Forelimb muscle (tissue), 1 donor: ENCODE measurements at places on chromosomes 3 and 15.

DNA sequence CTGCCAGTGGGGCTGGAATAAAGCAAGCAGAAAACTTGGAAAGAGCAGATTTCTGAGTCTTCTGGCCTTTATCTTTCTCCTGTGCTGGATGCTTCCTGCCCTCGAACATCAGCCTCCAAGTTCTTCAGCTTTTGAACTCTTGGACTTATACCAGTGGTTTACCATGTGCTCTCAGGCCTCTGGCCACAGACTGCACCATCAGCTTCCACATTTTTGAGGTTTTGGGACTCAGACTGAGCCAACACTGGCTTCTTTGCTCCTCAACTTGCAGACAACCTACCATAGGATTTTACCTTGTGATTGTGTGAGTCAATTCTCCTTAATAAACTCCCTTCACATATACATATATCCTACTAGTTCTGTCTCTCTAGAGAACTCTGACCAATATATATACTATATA, 706.6 kb downstream of the NR2F2 start:
- DNase-seq: no peak

DNA sequence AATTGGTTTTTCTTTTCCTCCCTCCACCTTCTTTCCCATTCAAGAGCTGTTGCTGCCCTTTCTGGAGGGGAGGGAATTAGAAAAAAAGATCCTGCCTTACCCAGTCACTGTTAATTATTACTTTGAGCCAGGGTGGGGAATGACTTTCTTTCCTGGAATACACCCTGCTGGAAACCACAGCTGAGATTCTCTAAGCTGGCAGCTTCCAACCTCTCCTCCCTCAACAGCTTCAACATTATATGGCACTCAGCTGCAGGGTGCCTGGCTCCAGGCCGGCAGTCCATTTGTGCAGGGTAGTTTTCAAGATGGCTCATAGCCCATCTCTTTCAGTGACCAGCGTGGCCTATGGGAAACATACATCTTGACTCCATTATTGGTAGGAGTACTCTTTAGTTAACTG, 105.8 kb downstream of the UBE3A start:
- DNase-seq: no peak

- DNase-seq: no peak
Measured at GRCh38 chr3:77259694-77260093, 219.8 kb downstream of the ROBO2 start.

DNA sequence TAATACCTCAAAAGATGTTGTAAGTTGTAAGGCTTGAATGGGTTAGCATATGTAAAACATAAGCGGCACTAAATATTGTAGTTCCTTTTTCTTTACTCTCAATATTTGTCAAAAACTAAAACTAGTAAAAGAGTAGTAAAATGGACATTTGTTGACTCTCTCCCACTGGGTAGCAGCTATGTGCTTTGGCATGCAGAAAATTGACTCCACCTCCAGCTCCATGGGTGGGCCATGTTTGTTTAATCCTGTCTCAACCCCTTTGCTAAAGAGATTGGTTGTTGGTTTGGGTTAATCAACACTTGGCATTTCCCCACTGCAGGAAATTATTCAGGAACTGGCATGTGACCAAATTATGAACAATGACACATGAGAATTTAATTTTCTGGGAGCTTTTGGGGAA, 114.8 kb downstream of the EOMES start:
- DNase-seq: no peak
